ENCODE measurements at places on chromosomes 2 and 18.

GRCh38 chr18:40810372-40810771 lies 1144.7 kb upstream of the PIK3C3 start:
- no peak for DNase-seq

DNA sequence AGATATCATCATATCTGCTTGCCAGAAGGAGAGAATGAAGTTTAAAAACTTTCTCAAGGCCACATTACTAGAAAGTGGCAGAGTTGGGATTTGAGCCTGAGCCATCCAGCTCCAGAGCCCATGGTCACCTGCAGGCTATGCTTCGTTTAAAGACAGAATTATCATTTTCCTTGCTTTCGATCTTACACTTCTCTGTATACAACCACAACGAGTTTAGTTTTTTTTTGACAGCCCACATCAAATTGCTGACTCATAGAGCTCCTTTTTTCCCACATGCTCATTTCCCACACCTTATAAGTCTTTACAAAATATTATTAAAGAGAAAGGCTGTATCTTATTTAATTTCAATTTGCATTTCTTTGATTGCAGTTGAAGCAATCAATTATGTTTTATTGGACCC lies 6.5 kb downstream of the PLEK start:
- DNase-seq, result no peak

DNA sequence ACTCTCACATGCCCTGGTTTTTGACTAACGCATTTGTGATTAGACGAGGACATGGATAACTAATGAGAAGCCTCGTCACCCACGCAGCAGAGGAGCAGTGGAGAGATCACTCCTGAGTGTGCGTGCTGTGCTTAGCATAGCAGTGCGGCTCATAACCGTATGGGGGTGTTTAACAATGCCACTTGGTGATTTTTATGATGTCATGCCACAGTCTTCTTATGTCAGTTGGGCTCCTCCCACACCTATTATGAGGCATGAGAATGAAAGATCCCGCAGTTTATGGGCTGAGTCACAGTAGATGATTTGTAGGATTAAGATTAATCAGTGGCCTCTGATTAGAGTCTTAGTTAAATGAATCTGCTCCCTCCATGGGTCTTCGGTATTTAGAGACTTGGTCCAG lies 2.5 kb upstream of the SMIM21 start:
- DNase-seq, result no peak

DNA sequence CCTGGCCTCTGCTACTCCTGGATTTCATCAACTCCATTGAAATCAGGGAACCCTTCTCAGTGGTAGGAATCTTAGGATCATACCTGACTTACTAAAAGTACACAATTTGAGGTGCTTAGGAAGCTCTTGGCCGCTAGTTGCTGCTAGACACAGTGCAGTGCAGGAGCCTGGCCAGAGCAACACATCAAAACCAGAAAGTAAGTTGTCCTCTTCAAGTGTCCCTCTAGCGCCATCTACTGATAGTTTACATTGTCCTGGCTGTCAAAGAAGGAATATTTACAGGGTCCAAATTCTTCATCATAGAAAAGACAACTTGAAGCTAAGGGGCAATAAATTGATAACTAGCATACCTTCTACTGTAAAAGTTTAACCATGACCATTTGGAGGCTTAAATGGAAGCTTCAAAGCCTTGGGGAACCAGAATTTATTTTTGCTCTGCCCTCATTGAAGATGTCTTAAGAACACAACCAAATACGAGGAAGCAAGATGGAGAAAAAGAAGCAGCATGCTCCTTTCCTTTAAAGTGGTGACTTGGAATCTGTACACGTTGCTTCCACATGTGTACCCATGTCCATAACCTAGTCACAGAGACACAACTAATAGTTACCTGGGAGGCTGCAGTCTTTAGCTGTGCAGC lies 889.1 kb upstream of the GCFC2 start:
- peak; percentile 73 for DNase-seq

DNA sequence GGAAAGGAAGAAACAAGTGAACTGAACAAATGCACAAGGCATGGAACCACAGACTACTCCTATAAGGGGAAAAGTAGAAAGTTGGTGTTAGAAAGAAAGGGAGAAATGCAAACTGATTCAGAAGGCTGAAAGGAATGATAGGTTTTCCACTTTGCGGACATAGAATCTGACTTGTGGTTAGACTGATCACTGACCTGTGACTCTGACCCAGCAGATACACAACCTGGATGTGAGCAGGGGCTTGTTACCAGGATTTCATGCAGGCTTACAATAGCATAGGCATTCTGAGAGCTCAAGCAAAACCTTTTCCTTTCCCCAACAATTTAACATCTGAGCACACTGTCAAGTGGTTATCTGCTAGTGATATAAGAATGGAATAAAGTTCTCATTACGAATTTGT lies 237.0 kb upstream of the CDH20 start:
- DNase-seq, result no peak

DNA sequence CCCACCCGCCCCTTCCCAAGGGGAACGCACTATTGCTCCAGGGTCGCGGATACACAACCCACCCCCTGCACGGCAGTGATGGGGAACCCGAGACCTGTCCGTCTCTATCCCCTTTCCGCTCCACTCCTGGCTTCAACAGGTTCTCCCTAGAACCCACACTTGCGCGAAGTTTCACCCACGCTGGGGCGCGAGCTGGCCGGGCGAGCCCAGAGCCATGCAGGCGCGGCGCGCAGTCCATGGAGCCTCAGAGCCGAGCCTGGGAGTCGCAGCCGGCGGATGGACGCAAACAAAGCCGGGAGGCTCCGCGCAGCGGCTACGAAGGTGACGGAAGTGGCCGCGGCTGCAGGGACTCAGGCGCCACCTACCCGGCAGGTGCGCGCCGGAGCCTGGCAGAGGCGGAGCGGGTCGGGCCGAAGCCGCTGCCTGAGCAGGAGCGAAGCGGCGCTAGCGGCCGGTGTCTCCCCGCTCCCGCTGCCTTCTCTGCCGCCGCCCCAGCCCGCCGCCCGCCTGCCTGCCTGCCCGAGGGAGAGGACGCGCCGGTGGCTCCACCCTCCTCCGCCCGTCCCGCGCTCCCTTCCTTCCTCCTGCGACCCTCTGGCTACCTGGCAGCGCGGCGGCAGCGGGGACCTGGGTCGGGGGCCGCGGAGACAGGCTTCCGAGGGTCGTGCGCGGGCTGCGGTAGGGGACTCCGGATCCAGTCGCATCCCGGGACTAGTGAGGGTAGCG lies 14.0 kb downstream of the ALPG start:
- DNase-seq, result peak; percentile 30

DNA sequence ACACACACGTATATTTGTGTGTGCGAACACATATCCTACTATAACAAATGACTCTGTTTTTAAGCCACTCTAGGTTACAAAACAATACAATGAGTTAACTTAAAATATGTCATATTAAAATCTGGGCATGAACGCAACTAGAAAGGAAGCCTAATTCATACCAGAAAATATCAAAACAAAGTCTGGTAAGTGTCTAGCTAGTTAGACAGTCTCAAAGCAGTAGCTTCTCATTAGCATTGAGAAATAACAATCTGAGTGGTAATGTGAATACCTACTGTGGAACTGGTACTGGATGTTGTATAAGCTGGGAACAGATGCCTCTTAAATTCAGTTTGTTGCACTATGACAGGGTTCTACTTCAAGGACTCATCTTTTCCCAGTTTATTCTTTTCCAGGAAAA lies 32.5 kb upstream of the WIPF1 start:
- DNase-seq, result no peak

DNA sequence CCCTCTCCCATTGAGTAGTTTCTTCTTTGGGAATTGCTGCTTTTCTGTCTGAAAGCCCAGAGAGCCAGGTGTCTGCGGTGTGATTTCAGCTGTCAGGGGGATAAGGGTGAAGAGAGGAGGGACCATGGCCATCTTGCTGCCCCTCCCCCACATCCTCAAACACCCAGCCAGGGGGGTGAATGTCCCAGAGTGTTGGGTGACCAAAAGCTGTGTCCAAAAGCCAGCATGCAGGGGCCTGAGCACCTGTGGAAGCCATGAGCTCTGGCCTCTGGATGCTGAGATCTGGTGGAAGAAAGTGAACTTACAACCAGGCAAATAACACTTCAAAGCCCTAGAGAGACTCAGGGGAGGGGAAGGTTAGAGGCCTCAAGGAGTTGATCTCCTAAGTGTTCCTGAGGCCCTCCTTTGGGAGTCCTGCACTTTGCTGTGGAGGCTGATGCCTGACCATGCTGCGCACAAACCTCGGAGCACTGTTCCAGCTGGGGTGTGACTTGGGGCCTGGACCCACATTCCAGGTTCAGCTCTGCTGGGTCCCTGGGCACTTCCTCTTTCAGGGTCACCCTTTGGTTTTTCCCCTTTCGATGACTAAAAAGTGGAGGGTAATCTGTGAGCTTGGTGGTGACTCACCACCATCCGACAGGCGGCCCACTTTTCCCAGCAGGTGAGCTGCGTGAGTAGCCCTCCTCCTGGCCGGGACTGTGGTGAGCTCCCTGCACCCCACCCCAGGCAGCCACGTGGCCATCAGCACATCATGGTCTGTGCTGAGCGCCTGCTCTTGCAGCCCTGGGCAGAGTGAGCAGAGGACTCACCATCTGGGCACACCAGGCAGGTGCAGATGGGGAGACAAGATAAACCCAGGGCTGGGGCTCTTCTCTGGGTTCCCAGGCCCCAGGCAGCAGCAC lies 66.8 kb upstream of the FOSL2 start:
- DNase-seq, result no peak

DNA sequence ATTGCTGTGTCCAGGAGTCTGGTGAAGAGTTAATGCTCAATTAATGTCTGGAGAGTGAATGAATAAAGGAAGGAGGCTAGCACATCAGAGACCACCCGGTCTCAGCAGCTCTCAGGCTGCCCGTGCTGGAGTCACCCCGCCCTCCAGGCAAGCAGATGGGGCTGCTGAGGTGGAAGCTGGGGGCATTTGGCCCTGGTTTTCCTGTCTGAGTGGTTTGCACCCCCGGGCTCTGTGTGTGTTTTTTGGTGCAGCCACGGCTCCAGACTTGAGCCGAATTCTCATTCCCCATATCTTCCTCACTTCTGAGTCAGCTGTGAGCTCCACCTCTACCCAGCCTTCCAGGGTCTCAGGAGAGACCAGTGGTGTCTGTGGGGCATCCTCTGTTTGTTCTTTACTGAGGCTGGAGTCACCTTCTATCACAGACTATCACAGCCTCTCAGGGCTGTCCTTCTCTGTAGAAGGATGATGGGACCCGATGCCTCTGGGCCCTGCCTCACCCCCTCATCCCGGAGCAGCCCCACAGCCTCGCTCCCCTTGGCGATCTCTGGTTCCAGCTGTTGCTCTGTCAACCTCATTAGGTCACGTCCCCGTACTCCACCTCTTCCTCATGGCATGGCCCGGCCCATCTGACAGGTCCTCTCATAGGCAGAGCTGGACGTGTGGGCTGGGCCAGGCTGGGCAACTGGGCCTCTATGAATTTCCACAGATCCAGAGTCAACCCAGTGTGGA lies 60.8 kb downstream of the HS1BP3 start:
- DNase-seq, result no peak

- no peak for DNase-seq
Observed at GRCh38 chr2:240280621-240281020, 140.2 kb upstream of the OTOS start.

- DNase-seq, result no peak
Observed at GRCh38 chr2:7373156-7373555, 455.9 kb downstream of the RNF144A start.

DNA sequence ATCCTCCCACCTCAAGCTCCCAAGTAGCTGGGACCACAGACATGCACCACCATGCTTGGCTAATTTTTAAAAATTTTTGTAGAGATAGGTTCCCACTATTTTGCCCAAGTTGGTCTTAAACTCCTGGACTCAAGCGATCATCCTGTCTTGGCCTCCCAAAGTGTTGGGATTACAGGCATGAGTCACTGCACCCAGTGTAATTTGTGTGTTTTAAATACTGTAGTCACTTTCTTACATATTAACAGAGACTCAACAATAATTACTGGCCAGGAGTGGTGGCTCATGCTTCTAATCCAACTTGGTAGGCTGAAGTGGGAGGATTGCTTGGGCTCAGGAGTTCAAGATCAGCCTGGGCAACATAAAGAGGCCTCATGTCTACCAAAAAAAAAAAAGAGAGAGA lies 293.0 kb downstream of the RDH14 start:
- no peak for DNase-seq

- peak; percentile 96 for DNase-seq
Observed at GRCh38 chr2:205680067-205680466, 2.2 kb upstream of the NRP2 start.

DNA sequence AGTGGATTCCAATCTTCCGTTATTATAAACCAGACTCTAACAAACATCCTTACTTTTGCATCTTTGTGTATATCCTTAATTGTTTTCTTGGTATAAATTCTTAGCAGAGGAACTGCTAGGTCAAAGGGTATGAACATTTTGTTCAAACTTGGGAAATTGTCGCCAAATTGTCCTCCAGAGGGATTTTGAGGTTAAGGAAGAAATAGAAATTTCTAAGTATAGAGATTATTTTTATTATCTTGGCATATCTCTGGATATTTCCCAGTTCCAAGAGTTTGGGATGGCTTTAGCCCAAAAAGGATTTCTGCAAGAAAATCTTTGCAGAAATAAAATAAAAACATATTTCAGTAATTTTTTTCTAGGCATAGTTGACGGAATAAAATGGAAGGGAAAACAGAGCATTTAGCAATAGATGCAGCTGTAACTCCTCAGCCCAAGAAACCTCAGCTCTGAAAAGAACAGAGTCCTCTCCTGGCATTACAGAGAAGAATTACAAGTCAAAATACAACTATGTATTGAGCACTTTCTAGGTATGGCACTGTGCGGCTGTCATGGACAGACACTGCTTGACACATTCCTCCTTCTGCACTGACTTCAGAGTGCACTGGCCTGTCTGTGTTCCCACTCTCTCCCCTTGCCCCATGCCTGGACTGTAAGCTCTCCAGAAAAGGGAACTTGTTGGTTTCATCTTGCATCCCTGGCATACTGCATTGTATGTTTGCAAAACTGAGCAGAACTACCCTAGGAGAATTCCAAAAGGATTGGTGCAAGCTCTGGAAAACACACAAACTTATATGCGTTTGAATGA lies 117.3 kb upstream of the STON1 start:
- no peak for DNase-seq

Data from DMS153 (cell line).